Fibroblast of skin of right biceps (primary cell): ENCODE measurements at places on chromosomes 1 and 21.
A peak's percentile ranks its signal among the peaks of the same experiment; 100 is the strongest.

DNA sequence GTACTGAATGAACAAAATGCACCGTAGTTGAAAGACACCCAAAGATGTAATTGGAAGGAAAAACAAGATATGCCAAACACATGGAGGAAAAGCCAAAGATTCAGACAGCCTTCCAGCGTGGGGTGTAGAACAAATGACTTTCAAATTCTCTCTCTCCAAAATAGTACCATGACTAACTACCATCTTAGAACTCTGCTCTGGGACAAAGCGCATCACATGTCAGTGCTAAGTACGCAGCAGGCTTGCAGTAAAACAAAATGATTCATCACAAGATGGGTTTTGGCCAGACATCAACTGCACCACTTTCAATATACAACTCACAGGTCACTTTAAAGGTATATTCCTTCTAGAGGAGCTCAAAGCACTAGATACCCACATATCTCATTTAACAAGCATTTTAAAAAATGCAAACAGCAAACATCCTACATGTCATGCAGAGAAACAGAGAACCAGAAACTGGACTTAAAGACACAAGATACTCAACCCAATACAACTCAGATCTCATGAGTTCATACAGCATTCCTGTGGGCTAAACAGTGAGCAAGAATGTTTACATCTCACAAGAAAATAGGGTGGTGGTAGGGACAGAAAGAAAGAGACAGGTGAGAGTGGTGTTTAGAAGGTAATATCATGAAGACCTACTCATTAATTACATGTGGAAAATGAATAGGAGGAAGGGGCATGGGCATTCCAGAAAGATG lies 75.7 kb downstream of the BCAR3 start:
- peak; percentile 94 for DNase-seq

DNA sequence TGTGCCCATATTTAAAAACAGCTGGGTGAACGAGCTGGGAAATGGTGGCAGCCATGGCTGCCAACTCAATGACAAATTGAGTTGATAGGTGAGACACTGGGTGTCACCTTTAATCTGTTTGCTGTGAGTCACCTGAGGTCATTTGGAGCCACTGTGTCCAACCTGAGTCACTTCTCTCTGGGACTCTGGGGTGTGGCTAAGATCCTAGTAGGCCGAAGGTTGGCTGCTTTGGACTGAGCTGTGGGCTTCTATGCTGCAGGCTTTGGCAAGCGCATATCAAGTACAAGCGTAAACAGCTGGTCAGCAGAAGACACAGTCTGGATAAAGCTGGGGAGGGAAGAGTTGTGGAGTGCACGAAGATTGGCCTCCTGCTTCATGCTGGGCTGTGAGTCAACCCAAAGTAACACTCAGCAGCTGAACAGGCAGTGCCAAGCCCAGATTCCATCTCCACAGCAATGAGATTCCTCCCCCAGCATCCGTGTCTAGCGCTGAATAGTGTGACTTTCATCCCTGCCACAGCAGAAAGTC lies 24.0 kb downstream of the TEX35 start:
- DNase-seq: peak; percentile 94

- DNase-seq: peak; percentile 76
These were observed 24.8 kb upstream of the RGS18 start for GRCh38 chr1:192133350-192133926.

DNA sequence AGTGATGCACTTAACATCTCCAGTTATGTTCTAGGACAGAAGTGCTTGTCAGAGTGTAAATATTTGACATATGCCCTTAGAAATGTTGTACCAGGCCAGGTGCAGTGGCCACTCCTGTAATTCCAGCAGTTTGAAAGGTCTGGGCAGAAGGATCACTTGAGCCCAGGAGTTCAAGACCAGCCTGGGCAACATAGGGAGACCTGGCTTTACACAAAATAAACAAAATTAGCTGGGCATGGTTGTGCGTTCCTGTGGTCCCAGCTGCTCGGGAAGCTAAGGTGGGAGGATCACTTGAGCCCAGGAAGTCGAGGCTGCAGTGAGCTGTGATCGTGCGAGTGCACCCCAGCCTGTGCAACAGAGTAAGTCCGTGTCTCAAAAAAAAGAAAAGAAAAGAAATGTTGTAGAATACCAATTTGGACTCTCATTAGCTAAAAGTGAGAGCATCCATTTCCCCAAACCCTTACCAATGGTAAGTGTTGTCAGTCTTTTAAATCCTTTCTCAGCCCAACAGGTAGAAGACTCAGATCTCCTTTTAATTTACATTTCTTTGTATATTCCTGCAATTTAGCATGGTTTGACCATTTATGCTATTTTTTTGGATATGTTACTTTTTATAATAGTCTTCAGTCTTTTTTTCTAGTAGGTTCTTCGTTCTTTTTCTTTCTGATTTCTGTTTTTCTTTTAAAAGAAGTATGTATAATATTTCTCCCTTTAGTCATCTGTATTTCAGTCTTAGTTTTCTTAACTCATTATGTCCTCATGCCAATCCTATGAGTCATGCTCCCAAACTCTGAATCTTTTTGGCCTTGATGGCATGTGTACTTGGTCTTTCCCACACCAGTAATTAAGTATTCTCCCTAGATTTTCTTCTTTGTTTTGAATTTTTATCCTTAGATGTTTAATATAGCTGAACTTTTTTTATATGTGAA lies 74.4 kb downstream of the CAMTA1 start:
- peak; percentile 99 for DNase-seq

DNA sequence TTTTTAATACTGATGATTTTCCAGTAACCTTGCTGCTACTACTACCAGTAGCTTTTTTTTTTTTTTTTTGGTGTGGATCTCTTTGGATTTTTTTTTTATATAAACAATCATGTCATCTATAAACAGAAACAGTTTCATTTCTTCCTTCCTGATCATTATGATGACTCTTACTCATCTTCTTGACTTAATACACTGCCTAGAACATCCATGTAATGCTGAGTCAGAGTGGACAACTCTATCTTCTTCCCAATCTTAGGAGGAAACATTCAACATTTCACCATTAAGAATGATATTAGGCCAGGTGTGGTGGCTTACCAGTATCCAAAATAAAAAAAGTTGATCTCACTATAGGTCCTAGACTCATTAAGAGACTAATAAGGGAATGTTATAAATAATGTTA lies 69.1 kb downstream of the RUSC1 start:
- DNase-seq: peak; percentile 10

DNA sequence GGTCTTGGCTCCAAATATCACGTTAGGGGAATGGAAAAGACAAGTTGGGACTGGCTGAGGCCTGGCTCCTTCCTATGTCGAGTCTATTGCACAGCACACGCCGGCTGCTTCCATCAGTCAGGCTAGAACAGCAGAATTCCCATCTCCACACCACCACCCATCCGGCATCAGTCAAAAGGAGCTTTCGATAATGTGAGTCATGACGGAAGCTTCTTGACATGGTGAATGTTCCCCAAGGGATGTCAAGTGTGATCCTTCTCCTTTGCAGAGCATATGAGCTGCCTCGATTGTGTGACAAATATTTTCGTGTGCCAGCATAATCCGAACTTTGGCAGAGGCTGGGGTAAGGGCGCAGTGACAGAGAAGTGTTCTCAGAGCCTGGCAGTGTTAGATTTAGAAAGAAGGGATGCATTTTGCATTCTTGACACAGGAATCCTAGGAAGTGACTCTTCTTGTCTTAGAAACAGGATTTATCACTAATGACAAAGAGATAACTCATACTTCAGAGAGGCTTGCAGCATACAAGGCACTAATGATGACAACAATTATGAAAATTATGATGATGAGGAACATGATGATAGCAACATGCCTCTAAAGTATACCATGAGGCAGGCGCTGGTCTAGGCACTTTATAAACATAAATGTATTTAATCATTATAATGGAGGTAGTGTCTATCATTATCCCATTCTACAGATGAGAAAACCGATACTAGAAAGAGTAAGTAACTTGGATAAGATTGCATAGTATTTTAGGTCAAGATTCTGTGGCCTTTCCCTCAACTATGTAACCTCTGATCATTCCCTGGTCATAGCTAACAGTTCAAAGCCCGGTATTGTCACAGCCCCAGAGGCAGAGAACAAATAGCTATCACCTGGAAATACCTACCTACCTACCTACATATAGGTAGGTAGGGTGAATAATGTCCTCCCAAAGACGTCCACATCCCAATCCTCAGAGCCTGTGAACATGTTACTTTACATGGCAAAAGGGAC lies 135.0 kb downstream of the KCNJ6 start:
- DNase-seq: peak; percentile 33

DNA sequence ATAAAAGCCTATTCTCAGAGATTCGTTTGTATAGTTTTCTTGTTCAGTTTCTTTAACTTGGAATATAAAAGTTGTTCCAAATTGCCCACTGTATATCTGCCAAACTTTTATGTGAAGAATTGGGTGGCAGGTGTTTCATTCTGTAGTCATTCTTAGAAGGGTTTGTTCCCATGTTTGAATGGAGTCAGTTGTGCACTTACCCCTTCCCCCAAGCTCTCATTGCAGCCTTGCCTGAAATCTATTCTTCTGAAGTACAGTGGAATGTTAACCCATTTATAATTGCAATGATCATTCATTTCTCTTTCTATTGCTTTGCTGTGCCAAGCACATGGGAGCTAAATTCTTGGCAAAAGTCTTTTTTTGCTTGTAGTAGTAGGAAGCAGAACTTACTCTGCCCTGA lies 375.3 kb upstream of the C1orf87 start:
- no peak for DNase-seq

- DNase-seq: peak; percentile 84
These were observed 28.9 kb upstream of the APP start for GRCh38 chr21:26199456-26199855.

DNA sequence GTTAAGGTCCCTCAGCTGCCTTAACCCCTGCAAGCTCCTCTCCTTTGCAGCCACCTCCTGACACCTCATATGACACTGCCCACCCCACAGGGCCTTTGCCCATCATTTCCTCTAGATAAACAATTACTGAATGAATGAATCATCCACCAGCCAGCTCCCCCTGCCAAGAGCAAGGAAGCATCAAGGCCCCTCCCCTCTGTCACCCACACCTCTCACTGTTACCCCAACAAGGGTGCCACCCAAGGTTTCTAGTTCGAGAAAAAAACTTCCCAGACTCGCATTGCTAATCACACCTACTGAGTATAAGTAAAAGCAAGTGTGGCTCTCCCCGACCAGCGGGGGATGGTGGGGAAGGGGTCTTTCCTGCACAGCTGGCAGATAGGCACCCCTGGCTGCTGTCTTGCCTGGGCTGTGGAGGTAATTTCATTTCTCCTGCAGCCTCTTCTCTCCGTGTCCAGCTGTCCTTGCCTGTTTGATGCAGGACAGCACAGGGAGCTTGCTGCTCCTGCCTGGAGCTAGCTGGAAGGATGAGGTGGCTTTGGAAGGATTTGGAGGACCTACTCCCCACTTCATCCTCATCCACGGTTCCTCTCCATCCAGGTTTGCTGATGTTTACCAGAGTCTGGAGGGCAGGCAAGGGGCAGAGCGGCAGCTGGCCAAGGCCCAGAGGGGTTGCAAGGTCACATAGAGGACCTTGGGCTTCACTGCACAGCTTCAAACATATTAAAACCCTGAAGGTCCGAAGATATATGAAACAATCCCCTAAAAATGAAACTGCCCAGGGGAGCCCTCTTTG lies 33.1 kb upstream of the LBR start:
- no peak for DNase-seq

GRCh38 chr1:44484155-44484688 lies 79.2 kb downstream of the RNF220 start:
- DNase-seq: peak; percentile 27

GRCh38 chr1:51643362-51643761 lies 26.5 kb downstream of the OSBPL9 start:
- no peak for DNase-seq

DNA sequence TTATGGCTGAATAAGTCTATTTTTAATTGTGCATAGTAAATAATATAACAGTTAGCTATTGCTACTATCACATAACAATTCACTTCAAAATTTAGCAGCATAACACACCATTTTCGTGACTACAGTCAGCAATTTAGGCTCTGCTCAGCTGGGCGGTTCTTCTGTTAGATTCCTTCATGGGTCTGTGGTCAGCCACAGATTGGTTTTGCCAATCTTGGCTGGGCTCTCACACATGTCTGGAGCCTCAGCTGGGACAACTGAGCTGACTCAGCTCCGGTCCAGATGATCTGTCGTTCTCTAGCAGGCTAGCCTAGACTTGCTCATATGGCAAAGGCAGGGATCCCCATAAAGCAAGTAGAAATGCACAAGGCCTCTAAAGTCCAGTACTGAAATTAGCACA lies 15.1 kb upstream of the CDC42BPA start:
- no peak for DNase-seq

DNA sequence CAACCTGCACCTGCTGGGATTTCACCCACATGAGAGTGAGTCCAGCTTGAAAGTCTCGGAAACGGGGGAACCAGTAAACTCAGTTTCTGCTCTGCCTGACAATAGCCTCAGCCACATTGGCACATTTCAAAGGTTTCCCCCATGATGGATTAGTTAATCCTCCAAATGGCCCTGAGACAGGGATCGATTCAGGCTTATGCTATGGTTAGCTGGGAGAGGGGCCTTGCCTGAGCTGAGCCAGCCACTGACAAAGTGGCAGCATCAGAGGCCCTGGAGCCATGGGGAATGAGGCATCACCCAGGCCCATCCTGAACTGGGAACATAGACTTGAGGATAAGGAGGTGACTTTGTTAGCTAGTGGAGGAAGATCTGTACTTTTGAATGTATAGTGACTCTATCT lies 2.9 kb upstream of the CLSTN1 start:
- no peak for DNase-seq

- no peak for DNase-seq
These were observed 171.4 kb upstream of the SNX7 start for GRCh38 chr1:98490099-98490498.

DNA sequence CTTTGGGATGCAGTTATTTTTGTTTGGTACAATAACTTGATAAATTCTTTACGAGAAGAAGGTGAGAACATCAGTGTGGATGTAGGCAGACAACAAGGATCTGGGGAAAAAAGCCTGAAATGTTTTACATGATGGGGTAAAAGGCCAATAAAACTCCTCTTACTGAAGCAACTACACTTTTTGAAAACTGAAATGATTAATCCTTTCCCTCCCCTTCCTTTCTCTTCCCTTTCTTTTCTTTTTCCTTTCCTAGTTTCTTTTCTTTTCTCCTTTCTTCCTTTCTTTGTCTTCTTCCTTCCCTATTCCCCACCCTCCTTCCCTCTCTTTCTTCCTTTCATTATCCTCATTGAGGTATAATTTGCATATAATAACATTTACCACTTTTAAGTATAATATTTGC lies 24.6 kb downstream of the F5 start:
- DNase-seq: no peak
